ENCODE measurements at places on chromosomes 5 and 9. TPM values are rescaled to one million over a fixed set of nuclear protein-coding genes. Genes with fewer than 3 reads are reported as not detected.

BSPRY gene
- 0.48 TPM for total RNA-seq

GABRA6 gene
- not detected for total RNA-seq

SLIT3 gene
- total RNA-seq: 108 TPM

STOML2 gene
- total RNA-seq: 47.2 TPM

GALNT10 gene
- total RNA-seq: 44.2 TPM

TMEM252 gene
- total RNA-seq: not detected

CTSV gene
- total RNA-seq: not detected

DNA sequence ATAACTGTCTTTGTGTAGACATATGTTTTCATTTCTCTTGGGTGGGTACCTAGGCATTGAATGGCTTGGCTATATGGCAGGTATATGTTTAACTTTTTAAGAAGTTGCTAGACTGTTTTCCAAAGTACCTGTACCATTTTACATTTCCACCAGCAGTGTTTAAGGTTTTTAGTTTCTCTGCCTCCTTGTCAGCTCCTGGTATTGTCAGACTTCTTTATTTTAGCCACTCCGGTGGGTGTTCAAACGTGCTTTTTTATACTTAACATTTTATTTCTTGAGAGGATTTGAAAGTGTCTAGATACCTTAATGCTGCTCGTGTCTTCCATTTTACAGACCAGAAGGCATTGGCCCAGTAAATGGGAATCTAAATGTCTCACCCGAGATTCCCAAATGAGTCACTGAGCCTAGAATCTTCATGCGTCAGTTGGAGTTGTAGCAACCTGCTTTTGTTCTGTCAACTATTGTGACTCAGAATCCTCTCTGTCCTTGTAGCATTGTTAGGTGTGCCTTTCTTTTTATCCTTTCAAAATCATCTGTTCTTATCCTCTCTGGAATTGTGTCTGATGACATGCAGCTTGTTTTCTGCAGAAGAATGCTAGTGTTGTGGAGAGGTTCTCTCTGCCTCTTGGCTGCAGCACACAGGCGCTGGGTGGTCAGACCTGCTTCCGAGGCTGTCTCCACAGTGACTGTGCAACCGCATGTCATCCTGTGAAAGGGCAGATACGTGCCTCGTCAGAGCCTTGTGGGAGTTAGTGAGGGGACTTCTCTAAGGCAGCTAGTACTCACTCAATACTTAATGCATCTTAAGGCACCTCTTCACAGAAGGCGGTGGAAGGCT is 291.8 kb downstream of the AOPEP start:
- peaks cover 10% of the 10 kb centered on the region for H3K4me1 ChIP-seq
- H3K4me3 ChIP-seq: peak overlapping the region; percentile 3
- peaks cover 7% of the 10 kb centered on the region for H3K36me3 ChIP-seq
- no peak for DNase-seq

DNA sequence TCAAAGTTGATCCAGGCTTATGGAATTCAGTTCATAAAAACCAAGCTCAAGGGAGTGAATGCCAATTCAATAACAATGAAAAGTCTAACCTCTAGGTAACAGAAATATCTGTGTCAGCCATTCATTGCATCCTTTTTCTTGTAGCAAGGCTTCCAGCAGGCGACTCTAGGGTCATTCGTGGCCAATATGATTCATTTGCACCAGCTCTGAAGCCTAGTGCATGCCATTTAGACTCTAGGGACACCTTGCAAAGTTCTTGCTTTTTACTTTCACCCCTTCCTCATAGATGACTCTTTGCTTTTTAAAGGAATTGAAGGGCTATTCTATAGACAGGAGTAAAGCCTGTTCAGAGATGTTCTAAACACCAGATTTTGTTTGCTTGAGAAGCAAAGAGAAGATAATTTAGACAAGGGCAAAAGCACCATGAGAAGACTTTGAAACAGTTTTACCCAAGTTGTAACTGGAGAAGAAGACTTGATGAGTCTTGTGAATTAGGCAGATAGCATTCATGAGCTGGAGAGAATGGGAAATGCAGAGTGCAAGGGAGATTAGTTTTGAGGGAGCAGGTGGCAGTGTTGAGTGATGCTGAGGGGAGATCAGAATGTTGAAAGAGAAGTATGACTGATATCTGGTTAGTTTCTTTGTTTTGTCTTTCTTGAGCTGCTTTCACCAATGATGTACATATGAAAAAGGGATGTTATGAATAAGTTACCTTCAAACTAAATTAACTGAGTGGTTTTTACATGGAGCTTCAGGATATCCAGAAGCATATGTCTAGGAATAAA is 94.5 kb downstream of the F2RL2 start:
- H3K4me1 ChIP-seq: no peaks in the 10 kb centered on the region
- H3K27ac ChIP-seq: no peak overlapping the region
- DNase-seq: no peak
- H3K27me3 ChIP-seq: no peaks in the 10 kb centered on the region
- no peaks in the 10 kb centered on the region for H3K36me3 ChIP-seq

DNA sequence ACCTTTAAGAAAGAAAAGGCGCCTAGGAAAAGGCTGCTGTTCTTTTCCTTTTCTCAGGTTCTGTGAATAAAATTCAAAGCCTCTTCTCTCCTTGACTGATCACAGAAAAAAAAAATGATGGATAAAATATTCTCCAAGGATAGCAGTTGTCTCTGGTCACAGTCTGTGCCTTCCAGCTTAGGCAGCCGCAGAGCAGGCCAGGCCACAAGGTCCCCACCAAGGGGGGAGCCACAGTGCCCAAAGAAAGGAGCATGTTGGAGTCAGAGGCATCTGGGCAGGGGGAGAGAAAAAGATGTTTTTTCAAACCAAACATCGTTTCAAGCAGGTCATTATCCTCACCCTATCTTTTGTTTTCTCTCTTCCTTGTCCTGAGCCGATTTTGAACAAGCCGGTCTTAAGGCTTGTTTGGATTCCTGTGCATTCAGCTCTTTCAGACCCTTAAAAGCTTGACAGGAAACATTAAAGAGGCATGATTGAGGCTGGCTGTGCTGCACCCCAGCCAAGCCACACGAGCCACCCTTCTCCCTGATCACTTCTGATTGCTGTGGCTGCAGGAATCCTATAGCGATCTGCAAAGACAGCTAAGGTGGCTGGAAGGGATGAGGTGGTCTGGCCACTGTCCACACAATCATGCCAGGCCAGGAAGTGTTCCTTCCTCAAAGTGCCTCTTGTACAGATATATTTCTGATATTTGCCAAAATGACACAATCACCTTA is 284.6 kb upstream of the TLE4 start:
- no peaks in the 10 kb centered on the region for H3K4me1 ChIP-seq
- H3K36me3 ChIP-seq: no peaks in the 10 kb centered on the region
- no peak overlapping the region for H3K4me3 ChIP-seq

DNA sequence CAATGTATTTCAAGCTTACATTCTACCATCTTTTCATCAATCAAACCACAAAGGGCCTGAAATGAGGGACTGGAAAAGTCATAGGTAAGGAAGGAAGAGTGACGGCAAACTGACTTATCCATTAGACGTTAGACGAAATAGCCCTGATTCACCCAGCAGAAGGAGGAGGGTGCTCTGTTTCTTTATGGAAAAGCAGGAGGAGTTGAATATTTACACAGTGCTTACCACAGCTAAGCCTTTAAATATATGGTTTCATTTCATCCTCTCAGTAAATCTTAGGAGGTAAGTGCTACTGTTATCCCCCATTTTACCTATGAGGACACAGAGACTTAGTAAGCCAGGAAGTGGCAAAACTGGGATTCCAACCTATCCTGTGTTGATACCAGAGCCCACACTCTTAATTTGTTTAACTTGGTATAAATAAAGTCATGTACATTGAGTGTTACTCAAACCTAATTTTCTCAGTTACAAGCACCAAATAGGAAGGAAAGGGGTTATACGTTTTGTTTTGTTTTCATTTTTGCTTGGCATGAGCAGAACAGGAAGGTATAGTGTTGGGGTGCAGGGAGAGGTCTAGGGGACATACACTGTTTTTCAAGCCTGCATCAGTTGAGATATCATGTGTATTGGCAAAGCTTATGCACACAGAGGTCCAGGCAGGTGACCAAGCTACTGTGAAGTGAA is 98.1 kb upstream of the IFNK start:
- no peaks in the 10 kb centered on the region for H3K4me1 ChIP-seq
- no peaks in the 10 kb centered on the region for H3K36me3 ChIP-seq
- H3K27ac ChIP-seq: no peak overlapping the region
- no peaks in the 10 kb centered on the region for H3K27me3 ChIP-seq
- H3K4me3 ChIP-seq: no peak overlapping the region

DNA sequence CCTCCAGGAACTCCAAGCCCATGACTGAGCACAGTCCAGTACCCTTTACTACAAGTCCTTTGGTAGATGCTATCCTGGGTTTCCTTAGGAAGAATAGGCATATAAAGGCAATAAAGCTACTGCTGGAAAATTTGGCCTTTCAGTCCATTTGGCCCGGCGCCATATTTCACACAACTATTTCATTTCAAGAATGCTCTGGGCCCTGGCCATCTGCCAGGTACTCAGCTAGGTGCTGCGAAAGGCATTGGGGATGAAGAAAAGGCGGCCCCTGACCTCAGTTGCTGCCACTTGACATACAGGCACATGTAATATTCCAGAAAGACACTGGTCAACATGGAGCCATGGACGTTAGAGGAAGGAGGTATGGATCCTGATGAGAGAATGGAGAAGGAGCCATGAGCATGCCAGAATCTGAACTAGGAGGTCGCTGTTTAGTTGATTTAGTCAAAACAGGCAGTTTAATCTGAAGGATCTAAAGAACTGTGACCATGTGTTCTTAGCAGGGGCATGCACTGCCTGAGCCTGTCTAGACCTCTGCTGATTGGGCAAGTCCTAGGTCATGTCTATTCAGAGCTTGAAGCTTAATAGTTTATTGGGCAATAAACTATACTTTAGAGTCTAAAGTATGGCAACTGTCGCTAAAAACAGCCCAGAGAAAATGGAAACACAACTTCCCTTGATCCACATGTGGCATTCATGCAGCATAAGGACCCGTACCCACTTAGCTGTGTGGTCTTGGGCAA is 149.3 kb downstream of the MELK start:
- H3K27me3 ChIP-seq: no peaks in the 10 kb centered on the region
- no peak for DNase-seq
- no peaks in the 10 kb centered on the region for H3K4me1 ChIP-seq
- H3K4me3 ChIP-seq: no peak overlapping the region
- H3K36me3 ChIP-seq: no peaks in the 10 kb centered on the region

- peaks cover 2% of the 10 kb centered on the region for H3K4me1 ChIP-seq
- no peaks in the 10 kb centered on the region for H3K27me3 ChIP-seq
- H3K36me3 ChIP-seq: no peaks in the 10 kb centered on the region
Observed at GRCh38 chr9:76655121-76655541, 109.1 kb upstream of the PCA3 start.

DNA sequence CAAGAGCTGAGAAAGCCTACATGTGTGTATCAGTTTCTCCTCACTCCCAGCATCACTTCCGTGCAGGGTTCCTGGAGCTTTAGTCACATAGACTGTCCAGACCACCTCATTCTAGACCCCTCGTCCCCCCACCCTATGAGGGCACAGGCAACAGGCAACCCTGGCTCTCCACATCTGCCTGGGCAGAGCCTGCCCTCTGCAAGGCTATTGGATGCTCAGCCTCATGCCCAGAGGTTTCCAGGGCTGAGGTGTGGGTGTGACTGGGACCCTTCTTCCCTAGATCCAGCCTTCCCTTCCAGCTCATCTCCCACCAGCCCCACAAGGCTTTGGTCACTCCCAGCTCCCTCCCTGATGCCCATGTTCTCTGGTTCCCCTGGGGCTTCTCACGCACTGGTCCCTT is 161.4 kb downstream of the PAX5 start:
- no peaks in the 10 kb centered on the region for H3K36me3 ChIP-seq
- no peak overlapping the region for H3K4me3 ChIP-seq
- no peak overlapping the region for H3K27ac ChIP-seq
- H3K4me1 ChIP-seq: no peaks in the 10 kb centered on the region
- peak; percentile 24 for DNase-seq

- H3K27me3 ChIP-seq: no peaks in the 10 kb centered on the region
- DNase-seq: no peak
Observed at GRCh38 chr5:18008940-18009339, 374.7 kb downstream of the TAF11L14 start.

- H3K4me3 ChIP-seq: no peak overlapping the region
- no peaks in the 10 kb centered on the region for H3K27me3 ChIP-seq
- H3K4me1 ChIP-seq: no peaks in the 10 kb centered on the region
- no peak for DNase-seq
- H3K27ac ChIP-seq: no peak overlapping the region
Observed at GRCh38 chr9:101977614-101978210, 239.3 kb upstream of the GRIN3A start.

GRCh38 chr5:27868292-27868691 is 829.9 kb upstream of the CDH9 start:
- H3K27ac ChIP-seq: no peak overlapping the region
- no peak for DNase-seq
- no peaks in the 10 kb centered on the region for H3K4me1 ChIP-seq
- H3K36me3 ChIP-seq: no peaks in the 10 kb centered on the region

DNA sequence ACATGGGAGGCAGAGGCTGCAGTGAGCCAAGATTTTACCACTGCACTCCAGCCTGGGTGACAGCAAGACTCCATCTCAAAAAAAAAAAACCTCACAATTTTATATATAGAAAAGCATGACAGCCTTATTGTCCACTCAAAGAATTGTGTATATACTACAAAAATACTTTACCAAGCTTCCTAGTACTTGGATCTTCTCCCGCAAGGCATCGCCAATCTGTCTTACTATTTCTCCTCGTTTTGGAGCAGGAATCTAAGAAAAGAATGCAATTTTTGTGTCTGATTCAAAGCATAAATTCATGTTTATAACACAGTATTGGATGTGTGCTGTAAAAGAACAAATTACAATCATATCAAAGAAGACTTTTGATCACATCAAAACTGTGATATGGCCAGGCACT is 11.3 kb downstream of the ALDH7A1 start:
- DNase-seq: no peak
- H3K4me3 ChIP-seq: no peak overlapping the region
- H3K4me1 ChIP-seq: no peaks in the 10 kb centered on the region
- peaks cover 4% of the 10 kb centered on the region for H3K36me3 ChIP-seq

DNA sequence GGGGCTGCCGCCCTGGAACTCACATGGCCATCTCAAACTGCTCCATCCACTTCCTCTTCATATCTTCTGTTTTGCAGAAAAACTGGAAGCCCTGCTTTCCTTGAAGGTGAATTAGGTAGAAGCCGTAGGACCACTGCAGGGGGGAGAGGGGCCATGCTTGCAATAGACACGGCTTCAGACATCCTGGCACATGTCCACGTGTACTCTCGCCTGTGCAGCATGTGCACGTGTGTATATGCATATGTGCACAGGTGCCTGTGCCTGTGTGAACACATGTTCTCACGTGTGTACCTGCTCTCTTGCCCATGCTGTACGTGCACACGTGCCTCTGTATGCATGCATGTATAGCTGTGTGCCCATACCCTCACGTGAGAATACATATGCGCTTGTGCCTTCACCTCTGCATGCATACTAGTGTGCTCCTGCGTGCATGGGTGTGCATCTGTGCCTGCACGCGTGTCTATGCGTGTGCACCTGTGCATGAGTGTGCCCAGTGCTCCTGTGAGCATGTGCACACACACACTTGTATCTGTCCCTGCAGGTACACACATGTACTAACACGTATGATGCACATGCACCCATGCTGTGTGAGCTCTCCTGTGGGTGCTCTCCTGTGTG is 47.7 kb upstream of the SARDH start:
- H3K27ac ChIP-seq: no peak overlapping the region
- H3K36me3 ChIP-seq: no peaks in the 10 kb centered on the region
- H3K4me1 ChIP-seq: no peaks in the 10 kb centered on the region
- H3K27me3 ChIP-seq: no peaks in the 10 kb centered on the region
- no peak for DNase-seq

- DNase-seq: no peak
- no peak overlapping the region for H3K4me3 ChIP-seq
- peaks cover 3% of the 10 kb centered on the region for H3K36me3 ChIP-seq
- no peaks in the 10 kb centered on the region for H3K4me1 ChIP-seq
- H3K27me3 ChIP-seq: no peaks in the 10 kb centered on the region
Observed at GRCh38 chr9:13110766-13111417, 168.6 kb downstream of the MPDZ start.

GRCh38 chr5:158398360-158399201 is 539.6 kb upstream of the CLINT1 start:
- DNase-seq: no peak
- H3K4me3 ChIP-seq: no peak overlapping the region
- no peaks in the 10 kb centered on the region for H3K4me1 ChIP-seq
